Small intestine (tissue), 16 donors: ENCODE measurements at places on chromosomes 6 and 20.

DNA sequence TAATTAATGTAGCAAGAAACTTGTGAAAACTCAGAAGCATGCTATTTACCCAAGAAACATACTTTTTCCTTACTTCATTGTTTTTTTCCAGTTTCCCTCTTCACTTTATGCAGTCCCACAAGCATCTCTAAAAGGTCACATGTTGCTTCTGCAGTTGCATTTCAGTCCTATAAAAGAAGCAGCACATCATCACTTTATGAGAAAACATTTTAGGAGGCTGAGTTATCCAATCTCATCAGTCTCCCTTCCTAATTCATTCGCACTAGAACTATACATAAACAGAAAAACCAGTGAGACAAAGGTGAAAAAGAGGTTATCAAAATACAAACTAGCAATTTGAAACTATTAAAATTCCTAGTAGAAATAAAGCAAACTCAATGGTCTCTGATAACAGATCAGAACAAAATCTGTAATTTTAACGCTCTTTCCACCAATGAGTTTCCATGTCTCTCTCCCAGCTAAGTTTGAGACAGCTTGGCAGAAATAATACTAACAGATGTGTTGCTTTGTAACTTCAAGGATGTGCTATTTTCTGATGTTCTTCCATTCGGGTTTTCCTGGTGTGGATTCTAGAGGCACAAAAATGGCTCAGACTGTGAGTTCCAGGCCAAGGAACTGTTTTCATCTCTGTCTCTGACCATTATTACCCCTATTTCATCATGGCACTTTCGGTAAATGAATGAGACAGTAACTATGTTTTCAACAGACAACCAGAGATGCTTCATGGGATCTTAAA is 48.4 kb downstream of the ZHX3 start:
- no peak for DNase-seq
- H3K4me1 ChIP-seq, result no peaks in the 10 kb centered on the region
- no peak overlapping the region for H3K27ac ChIP-seq
- no peak overlapping the region for H3K4me3 ChIP-seq

DNA sequence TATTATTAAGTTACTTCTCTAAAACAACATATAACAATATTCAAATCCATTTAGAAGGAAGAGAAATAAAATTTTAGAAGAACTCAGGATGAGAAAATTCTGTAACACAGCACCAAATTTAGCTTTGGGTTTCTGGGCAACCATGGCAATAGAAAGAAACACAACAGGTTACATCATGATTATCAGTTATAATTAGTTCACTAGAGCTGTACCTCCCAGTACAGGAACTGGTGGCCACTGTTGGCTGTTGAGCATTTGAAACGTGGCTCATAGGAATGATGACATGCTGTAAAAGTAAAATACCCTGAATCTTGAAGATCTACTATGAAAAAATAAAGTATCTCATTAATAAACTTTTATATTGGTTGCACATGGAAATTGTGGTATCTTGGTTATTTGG is 23.7 kb upstream of the MAP3K4 start:
- no peaks in the 10 kb centered on the region for H3K27me3 ChIP-seq
- H3K36me3 ChIP-seq, result no peaks in the 10 kb centered on the region
- H3K27ac ChIP-seq, result no peak overlapping the region
- H3K4me1 ChIP-seq, result no peaks in the 10 kb centered on the region
- no peak overlapping the region for H3K4me3 ChIP-seq

DNA sequence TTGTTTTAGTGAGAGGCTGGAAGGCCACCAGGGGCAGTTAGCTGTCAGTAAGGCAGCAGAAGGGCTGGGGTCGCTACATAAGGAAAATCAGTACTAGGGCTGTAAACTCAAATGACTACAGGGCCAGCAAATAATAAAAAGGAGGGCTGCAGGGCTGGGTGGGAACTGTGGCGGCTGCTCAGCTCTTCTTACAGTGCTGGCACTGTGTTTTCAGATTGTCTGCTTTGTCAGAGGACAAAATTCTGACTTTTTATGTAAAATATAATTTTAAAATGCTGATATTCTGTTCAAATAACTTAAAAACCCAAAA is 23.2 kb downstream of the HLA-A start:
- H3K36me3 ChIP-seq, result no peaks in the 10 kb centered on the region
- no peak for DNase-seq
- peak overlapping the region; percentile 33 for H3K4me3 ChIP-seq
- H3K4me1 ChIP-seq, result peaks cover 9% of the 10 kb centered on the region

DNA sequence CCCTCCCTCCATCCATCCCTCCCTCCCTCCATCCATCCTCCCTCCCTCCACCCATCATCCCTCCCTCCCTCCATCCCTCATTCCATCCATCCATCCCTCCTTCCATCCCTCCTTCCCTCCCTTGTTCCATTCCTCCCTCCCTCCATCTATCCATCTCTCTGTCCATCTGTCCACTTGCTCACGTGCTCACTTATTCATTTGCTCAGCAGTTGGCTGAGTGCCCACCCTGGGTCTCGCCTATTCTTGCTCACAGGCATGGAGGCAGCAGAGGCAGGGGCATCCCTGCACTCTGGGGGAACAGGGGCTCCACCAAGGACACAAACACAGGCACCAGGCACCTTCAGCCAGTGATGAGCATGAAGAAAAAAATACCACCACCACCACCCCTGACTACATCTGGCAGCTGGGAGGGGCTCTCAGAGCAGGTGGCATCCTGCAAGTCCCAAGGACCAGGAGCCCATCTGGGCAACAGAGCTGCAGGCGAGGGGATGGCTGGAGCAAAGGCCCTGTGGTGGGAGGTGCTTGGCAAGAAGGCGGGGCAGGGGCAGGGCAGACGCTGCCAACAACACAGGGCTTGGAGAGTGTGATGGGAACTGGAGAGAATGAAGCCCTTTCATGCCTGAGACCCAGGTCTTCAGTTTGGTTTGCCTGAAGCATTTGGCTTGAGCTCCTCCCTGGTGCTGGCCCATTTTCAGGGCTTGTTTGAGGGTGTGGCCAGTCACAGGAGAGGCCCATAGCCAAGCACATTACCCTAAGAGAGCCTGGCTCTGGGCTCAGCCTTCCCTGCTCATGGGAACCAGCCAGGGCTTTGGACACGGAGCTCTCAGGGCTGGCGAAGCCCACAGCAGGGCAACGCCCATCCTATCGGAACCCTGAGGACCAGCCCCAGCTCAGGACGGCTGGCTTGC is 40.2 kb upstream of the MRGBP start:
- H3K27ac ChIP-seq, result no peak overlapping the region
- H3K4me3 ChIP-seq, result no peak overlapping the region
- H3K36me3 ChIP-seq, result no peaks in the 10 kb centered on the region
- no peaks in the 10 kb centered on the region for H3K27me3 ChIP-seq
- no peak for DNase-seq

GRCh38 chr6:155861821-155862220 is 406.2 kb upstream of the NOX3 start:
- no peaks in the 10 kb centered on the region for H3K27me3 ChIP-seq
- no peaks in the 10 kb centered on the region for H3K4me1 ChIP-seq
- no peaks in the 10 kb centered on the region for H3K36me3 ChIP-seq
- no peak overlapping the region for H3K4me3 ChIP-seq
- DNase-seq, result no peak
